Renal pelvis (tissue), 12 donors: ENCODE measurements at places on chromosomes 2 and 18. TPM values are rescaled to one million over a fixed set of nuclear protein-coding genes. Genes with fewer than 3 reads are reported as not detected.

- peak; percentile 22 for DNase-seq
These were observed at the start of gene FAP for GRCh38 chr2:162243294-162243693. Gene FAP, minus strand, starts transcription at chr2:162243445. Its CDS starts 118 bp downstream, at chr2:162243327.

DNA sequence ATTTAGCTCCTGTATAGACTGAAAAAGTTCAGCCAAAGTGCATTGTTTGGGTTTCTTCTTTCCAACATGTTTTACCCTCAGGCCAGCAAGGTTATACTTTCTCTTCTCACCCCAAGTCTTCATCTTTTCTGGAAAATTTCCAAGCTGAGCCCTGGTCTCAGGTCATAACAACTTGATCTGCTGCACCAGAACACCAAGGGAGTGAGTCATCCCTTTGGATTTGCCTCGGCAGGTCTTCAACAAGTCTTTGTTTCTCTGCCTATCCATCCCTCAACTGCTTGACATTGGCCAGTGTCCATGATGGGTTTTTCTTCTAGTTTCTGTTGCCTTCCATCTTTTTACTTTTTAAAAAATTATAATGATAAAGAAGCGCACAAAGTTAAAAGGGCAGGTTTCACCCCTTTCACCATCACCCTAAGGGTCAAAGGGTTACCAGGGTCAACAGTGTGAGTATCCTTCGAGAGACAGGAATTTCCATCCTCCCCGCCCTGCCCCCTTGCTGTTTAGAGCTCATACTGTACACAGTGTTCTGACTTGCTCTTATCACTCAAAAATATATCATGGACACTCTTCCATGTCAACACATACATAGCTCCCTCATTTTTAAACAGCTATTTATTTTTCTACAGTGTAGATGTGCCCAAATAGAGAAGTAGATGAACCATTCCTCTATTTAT lies 5.7 kb upstream of the SPATS2L start:
- no peak for DNase-seq

- no peak for DNase-seq
These were observed 13.3 kb upstream of the TMX3 start for GRCh38 chr18:68728081-68728700.

DNA sequence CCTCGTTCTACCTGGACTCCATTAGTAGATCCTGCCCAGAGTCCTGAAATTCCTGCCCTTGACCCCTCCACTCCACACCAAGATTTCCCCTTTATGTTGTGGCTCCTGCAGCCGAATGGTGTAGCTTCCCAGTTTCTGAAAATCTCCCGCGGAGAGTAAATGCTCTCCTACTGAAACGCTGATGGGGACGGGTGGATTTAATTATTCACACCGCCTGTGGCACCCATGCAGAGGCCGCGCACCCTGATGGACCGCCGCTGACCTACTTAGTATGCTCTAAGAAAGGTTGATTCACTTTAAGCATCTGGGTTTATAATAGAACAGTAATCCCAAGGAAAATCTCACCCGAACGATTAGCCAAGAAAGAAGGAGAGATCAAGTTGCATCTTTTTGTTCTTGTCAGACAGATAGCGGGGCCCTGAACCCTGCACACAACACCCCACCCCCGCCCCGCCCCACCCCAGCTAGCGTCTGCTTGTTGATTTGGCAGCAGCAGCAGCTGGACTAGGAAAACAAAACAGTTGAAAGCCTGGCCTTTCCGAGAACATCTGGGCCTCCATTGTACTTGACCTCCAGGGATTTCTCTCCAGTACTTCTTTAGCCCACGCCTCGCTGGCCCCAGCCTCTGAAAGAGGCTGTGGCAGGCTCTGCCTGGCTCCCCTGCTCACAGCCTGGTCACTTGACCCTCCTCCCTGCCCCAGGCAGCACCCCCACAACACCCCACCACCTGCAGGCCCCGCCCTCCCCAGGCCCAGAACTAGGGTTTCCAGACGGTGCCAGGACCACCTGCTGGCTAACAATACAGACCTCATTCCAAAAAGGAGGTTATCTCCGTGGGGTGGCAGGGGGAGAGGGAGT lies 53.6 kb downstream of the DPYSL5 start:
- no peak for DNase-seq

DNA sequence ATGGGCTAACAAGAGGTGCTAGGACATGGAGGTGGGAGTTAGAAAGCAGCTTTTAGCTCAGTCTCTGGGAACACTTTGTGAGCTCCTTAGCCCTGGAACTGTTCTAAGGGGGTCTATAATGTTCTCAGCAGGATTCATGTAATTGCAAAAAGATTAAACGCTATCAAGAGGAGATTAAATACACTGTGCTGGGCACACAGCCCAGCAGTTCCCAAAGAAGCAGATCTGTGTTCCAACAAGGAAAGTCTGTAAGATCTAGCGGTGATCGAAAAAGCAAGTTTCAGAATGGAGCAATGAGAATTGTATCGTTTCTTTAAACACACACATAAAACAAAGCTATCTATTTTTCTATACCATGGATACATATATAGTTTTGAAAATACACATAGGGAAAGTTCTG lies 2.4 kb upstream of the ARID5A start:
- DNase-seq: no peak

DNA sequence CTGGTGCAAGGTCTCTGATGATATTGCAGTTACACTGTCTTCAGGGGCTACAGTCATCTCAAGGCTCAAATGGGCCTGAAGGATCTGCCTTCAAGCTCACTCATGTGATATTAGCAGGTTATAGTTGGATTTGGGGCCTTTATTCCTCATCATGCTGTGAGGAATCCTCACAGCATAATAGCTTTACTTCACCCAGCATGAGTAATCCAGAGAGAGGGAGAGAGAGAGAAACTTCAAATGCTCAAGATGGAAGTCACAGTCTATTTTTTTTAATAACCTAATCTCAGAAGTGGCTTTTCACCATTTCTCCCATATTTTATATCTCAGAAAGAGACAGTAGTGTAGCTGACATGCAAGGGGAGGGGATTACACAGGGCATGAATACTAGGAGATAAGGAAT lies 658.7 kb downstream of the EPHA4 start:
- no peak for DNase-seq

DNA sequence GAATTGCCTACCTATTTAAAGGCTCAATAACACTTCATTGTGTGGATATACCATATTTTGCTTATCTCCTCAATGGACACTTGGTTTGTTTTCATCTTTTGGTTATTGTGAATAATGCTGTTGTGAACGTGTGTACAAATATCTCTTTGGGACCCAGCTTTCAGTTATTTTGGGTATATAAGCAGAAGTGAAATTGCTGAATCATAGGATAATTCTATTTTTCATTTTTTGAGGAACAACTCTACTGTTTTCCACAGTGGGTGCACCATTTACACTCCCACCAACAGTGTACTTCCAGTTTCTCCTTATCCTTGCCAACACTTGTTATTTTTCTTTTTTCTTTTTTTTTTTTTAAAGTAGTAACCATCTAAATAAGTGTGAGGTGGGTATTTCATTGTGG lies 29.0 kb downstream of the PTPN4 start:
- DNase-seq: no peak

DNA sequence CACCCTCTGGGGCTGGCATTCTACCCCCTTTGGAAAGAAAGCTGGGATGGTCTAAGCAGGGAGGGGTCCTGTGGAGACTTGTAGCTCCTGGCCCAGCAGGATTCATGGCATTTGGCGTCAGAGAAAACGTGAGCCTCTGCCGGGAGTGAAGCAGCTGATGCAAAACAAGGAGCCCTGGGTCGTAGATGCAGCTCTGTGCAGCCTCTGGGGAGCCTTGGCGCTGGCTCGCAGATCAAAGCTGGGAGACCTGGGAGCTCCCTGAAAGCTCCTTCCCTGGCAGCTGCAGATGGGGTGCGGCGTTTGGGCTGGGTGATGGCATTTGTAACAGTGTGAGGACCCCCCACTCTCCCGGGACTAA lies 148.3 kb downstream of the KLHL29 start:
- DNase-seq: no peak

DNA sequence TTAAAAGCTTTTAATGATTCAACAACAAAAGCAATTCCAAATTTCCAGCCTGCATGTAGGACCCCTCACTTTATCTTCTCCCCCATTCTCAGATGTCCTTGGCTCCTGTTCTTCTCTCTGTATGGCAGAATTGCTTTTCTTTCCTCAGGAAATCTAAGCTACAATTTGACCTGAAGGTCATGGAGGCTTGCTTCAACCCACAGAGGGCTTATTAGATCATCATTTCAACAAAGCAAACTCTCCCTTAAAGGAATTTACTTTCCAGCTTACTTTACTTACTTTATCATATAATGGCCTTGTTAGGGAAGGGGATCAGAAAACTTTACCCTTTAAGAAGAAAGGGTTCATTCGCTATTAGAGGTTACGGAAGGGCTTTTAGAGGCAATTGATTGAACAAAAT lies 211.5 kb downstream of the RAD51AP2 start:
- no peak for DNase-seq

DNA sequence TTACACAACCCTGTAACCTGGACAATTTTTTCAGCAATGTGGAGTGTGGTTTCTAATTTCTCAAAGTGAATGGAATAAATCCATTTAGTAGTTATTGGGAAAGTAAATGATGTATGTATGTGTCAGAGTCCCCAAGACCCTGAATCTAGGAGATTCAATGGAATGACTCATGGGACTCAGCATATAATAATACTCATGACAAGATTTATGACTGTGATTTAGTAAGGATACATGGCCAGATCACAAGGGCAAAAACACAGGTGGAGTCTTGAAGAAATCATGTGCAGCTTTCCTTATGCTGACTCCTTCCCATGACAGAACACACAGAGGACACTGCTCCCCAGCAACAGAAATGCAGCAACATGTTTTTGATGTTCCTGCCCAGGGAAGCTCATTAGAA lies 1877.7 kb upstream of the LRRTM1 start:
- no peak for DNase-seq

- peak; percentile 5 for DNase-seq
These were observed 307.1 kb downstream of the GRB14 start for GRCh38 chr2:164314148-164314547.

DNA sequence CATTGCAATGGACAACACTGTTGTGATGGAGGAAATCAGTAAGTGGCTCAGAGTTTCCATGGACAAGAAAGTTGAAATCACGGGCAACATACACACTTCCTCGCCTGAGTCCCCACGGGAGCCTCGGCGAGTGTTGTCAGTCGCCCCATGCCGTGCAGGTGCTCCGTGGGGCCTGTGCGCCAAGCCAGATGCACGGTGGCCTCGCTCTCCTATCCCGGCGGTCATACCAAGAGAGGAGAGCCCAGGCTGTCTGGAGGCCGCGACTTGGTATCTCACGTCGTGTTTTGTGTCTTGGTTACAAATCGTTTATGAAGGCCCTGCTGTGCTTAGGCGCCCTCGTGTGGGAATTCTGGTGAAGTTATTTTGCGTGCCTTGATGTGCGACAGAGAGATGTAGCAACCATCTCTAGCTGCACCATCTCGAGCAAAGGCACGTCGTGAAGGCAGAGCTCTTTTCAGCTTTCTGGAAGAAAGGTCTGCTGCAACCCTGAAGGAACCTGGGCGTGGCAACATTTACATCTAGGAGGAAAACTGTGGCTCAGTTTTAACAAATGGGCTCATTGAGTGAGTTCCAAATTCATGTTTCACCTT lies 21.8 kb downstream of the ATG4B start:
- DNase-seq: peak; percentile 75

CD8A gene
- 0.36 TPM for polyA plus RNA-seq

KLHL29 gene
- 16.7 TPM for polyA plus RNA-seq

MYO1B gene
- polyA plus RNA-seq: 91.6 TPM

ZDBF2 gene
- 10.3 TPM for polyA plus RNA-seq

CLHC1 gene
- polyA plus RNA-seq: 33.0 TPM
